ENCODE measurements at places on chromosomes 7 and 10.

GRCh38 chr10:4351723-4352413, 474.1 kb upstream of the AKR1E2 start:
- no peak for DNase-seq

DNA sequence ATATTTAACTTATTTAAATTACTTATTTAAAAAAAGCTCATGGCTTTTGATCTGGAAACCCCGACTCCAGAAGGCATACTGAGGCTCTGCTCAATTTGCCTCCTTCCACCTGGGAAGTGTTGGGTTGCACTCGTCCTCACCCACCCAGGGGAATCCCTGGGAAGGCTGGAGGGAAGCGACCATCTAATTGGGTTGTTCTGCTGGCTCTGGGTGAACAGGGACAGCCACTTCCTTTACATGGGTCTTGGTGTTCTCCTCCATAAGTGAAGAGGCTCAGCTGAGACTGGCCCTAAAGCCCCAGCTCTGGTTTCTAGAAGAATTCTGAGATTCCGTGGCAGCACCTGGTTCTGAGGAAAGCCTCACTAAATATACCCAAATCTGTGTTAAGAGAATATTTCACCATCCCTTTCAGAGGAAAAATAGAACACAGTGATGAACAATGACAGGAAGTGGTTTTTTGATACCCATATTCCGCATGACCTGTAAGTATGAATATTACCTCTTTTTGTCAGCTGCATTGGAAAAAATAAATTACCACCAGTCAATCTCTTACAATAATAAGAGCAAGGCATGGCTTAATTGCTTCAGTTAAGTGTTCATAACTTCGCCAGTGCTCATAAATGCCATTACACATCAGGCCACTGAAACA, 131.1 kb upstream of the SHH start:
- no peak for DNase-seq

- no peak for DNase-seq
Measured at GRCh38 chr10:73168465-73168803, 515 bp downstream of the FAM149B1 start.

DNA sequence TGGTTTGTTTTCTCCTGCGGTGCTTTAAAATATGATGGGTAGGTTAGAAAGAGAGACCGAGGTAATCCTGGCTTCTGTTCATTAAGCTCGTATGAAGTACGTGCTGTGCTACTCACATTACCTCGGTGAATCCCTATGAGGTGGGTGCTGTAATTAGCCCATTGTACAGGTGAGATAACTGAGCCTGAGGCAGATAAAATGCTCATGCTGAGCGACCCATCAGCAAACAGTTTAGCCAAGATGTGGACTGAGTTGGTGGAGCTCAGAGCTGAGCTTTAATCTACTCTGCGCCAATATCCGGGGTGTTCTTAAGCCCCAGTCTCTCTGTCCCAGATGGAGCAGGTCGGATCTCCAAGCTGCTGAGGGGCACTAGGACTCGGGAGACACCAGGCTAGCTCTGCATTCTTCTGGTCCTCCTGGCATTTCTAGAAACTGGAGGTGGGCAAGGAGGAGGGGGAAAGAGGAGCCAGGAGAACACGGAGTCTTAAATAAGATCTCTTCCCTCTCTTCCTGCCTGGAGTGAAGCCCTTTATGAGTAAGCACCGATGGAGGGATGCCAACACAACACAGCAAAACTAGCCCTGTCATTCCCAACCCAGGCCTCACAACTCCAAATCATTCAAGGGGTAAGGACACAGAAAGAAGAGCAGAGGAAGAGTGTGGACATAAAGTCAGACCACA, 458.5 kb downstream of the KCNMA1 start:
- DNase-seq: no peak

DNA sequence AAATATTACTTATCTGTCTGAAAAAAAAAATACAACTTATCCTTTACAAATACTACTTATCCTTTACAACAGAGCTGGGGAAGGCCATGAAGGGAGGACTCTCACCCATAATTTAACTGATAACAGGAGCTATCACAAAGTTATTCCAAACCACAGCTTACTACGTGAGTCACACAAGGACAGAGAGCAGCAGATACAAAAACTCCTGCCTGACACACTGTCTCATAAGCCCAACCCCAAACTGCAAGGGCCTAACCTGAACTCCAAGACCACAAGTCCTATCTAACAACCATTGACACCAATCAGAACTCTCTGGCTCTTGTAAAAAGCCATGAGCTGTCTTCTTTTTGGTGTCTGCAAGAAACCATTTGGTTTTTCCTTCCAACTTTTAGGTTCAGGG, 28.5 kb upstream of the CXCL12 start:
- no peak for DNase-seq

DNA sequence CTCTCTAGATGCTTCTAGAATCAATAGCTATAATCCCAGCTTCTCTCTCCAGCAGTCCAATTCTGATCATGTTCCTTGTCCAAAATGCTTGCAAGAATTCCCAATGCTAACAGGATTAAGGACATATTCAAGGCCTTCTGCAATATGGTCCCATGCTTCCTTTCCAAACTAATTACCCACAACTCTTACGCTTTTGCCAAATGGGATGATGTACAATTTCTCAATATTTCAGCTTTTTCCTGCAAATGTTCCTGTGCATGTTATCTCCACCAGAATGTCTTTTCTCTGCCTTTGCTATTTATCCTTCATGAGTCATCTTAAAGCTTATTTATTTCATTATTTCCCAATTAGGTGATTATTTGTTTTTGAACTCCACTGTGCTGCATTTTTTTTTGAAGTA, 556.4 kb downstream of the SORCS1 start:
- DNase-seq: no peak

Measured in stimulated activated CD4-positive, alpha-beta T cell treated with anti-CD3 and anti-CD28 coated beads, Interleukin-4, amount 100 ng/mL, for 4 hours (primary cell).